Neural progenitor cell (in vitro differentiated cells): ENCODE measurements at places on chromosomes 11 and 22.

- peak; percentile 3 for DNase-seq
These were observed 241.9 kb upstream of the CTSC start for GRCh38 chr11:88579466-88579865.

DNA sequence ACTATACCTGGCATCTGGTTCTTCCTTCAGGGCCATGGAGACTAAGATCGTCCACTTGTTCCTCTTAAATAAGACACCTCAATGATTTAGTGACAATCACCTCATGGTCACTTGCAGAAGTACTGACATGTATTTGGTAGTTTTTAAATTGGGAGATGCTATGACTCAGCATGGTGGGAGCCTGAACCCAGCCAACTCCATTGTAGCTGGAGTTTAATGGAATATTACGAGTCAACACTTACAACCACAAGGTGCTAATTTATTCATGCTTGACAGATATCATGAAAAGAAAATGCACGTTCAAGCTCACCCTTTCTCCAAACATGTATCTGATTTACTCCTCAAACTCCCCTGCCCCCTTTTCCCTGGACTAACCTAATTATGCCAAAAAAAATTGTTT lies 16.6 kb upstream of the APOL3 start:
- no peak for DNase-seq

- no peak for DNase-seq
These were observed 28.6 kb downstream of the TECTA start for GRCh38 chr11:121129362-121130340.

DNA sequence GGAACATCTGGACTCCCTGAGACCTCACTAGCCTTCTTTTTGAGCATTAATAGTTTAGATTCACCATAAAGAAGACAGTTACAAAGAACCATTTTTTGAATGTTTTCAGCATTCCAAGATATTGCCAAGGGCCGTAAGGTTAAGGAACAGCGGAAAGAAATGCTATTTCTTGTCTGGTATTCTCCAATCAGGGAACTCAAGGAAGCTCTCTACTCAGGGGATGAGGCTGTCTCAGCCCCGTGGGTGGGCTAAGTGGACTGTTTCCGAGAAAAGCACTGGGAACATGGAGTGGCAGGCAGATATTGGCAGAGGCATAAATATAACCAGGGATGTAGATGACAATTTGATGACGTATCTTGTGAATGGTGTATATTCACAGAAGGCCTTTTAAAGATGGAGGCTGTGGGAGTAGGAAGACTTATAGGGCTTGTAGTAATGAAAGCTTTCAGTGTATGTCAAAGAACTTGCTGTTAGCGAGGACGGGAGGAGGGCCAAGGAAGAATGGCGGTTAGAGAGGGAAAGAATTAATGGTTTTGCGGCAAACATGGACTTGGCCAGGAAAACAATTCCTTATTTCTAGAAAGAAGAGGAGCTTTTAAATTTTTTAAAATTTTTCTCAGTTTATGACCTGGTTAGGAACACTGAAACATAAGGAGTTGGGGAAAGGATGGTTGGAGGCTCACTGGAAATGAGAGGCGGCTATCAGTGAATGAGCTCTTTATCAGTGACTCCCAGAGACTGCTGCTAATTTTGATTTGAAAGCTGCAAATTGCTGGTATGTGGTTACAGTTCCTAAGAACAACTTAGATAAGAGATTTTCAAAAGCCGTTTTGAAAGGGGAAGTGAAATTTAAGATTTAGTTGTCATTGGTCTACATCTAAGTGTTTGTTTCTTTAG lies 64.6 kb downstream of the ST3GAL4 start:
- DNase-seq = no peak

- DNase-seq = no peak
These were observed 1.7 kb downstream of the FOLR2 start for GRCh38 chr11:72218251-72218745.

DNA sequence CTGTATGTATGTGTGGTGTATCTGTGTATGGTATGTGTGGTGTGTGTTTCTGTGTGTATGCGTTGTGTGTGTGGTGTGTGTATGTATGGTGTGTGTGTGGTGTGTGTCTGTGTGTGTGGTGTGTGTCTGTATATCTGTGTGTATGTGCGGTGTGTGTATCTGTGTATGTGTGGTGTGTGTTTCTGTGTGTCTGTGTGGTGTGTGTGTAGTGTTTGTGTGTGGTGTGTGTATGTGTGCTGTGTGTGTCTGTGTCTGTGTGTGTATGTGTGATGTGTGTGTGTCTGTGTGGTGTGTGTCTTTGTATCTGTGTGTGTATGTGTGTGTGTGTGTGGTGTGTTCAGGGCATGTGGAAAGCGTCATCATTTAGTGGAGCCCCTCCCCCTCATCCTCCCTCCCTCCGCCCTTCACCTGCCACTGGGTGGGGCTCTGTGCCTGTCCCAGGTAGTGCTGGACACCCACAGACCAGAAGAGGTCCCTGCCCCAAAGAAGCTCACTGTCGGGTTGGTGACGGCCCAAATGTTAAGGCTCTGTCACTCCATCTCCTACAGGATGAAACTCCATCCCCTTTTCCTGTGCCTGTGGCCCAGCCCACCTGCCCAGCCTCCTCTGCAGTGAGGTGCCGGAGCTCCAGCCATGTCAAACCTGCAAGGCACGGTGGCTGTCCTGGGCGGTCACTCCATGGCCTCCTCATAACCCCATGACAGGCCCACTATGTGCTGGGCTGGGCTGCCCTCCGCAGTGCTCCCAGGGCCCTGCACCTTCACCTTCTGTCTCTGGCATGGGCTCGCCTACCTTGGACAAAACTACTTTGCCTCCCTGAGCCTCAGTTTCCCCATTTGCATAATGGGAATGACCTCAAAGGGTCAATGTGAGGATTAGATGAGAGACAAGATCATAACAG lies 23.4 kb upstream of the SHISAL1 start:
- peak; percentile 34 for DNase-seq
